ENCODE measurements at places on chromosomes 1 and 21.

GRCh38 chr21:34909492-34910292, 139.4 kb downstream of the RUNX1 start:
- DNase-seq = no peak

GRCh38 chr1:23282957-23283356, 61.1 kb downstream of the HNRNPR start:
- DNase-seq = no peak

- no peak for DNase-seq
Observed at GRCh38 chr1:79235301-79236002, 228.9 kb upstream of the ADGRL4 start.

- DNase-seq = no peak
Observed at GRCh38 chr1:87265786-87266185, 62.9 kb upstream of the LMO4 start.

- no peak for DNase-seq
Observed at GRCh38 chr1:1680031-1680911, 12.3 kb downstream of the SLC35E2B start.

DNA sequence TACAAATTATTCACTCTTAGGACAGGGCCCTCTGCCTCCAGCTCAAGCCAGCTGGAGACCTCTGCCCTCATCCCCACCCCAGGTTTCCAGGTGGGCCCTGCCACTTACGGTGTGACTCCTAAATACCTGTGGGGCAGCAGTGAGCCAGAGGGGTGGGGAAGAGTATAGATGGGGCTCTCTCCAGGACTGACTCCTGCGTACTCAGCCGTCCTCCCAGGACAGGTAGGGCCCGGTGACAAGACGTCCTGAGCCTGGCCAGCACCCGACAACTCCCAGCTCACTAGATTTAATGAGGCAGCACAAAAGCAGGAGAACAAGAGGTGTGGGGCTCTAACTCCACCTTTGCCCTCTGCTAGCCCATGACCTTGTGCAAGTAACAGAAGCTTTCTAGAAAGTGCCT, 16.8 kb downstream of the GNG12 start:
- DNase-seq = no peak

GRCh38 chr1:205739348-205740160, 10.4 kb downstream of the NUCKS1 start:
- no peak for DNase-seq

- DNase-seq = no peak
Observed at GRCh38 chr1:7643530-7643929, 127.6 kb upstream of the VAMP3 start.

DNA sequence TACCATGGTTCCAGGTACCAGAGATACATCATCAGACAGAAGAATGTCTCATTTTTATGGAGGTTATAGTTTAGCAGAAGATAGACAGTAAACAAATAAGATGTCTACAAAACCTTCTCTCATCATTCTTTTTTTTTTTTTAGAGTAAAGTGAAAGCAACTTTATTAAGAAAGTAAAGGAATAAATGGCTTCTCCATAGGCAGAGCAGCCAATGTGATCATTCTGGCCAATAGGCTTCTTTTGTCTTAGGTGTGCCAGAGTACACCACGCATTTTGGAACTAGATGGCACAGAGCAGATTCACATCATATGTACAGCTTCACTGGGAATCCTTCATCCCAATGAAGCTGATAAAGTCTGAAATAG, 428.2 kb downstream of the SMYD3 start:
- no peak for DNase-seq

- no peak for DNase-seq
Observed at GRCh38 chr1:8791819-8792218, 25.6 kb downstream of the RERE start.

DNA sequence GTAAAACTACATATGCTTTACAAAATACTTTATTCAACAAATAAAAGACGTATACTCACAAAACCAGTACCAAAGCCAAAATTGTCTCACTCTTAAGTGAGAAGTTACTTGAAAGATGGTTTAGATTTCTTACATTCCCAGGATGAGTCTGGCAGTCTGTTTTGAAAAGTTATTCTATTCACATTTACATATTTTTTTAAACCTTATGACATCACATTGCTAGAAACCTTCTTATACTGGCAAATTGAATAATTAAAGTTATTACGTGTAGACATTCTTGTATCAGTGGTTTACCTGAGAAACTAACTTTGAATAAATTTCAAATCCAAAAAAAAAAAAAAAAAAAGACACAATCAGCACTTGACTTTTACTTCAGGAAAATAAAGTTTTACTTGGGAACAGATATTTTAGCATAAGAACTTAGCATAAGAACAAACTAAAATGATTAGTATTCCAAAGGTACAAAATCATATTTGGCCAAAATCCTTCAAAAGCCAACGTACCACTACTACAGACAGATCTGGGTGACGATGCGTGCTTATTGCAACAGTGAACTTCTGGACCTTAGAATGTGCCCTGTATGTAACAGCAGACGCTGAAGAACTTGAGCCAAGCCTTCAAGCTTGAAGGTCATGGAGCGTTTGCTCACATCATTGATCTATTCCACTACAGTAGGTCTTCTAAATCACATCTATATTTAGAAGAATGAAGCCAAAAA, 2.5 kb downstream of the CDC42BPA start:
- no peak for DNase-seq

DNA sequence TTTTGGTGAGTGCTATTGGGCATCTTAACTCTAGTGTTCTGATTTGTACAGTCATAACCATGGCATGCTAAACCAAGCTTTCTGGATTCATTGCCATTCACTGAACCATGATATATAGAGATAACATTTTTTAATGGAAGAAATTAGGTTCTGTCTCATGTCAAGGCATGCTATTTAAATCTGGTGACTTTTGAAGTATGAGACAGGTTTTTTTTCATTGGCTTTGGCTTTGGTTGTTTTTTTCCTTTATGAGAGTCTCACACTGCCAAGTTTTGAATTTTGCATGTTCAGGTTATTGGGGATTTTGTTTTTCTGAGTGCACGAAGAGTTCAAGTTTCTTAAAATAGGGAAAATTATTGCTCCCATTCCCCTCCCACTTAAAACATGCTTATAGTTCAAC, 141.3 kb upstream of the ADAMTS5 start:
- no peak for DNase-seq

- no peak for DNase-seq
Observed at GRCh38 chr21:45821315-45821962, 160.1 kb upstream of the COL6A1 start.

DNA sequence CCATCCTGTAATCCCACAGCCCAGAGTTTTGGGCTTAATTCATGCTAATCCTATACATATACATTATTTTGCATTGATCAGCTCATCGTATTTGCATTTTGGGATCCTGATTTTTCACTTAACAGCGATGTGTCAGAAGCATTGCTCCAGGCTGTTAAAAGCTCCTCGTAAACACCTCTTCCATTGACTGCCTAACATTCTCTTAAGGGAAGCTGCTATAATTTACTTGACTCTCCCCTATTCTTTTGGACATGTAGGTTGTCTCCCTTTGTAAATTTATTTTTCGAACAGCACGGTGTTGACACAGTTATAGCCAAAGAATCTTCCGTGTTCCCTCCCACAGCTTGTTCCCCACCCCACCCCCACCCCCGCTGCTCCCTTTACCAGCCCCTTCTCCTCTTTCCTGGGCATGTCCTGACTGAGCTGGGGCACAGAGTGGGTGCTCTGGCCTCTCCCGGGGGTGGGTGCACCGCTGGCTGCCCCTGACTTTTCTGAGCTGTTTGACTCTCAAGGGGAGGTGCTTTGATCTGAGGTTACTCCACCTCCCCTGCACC, 22.8 kb downstream of the LDLRAP1 start:
- no peak for DNase-seq

DNA sequence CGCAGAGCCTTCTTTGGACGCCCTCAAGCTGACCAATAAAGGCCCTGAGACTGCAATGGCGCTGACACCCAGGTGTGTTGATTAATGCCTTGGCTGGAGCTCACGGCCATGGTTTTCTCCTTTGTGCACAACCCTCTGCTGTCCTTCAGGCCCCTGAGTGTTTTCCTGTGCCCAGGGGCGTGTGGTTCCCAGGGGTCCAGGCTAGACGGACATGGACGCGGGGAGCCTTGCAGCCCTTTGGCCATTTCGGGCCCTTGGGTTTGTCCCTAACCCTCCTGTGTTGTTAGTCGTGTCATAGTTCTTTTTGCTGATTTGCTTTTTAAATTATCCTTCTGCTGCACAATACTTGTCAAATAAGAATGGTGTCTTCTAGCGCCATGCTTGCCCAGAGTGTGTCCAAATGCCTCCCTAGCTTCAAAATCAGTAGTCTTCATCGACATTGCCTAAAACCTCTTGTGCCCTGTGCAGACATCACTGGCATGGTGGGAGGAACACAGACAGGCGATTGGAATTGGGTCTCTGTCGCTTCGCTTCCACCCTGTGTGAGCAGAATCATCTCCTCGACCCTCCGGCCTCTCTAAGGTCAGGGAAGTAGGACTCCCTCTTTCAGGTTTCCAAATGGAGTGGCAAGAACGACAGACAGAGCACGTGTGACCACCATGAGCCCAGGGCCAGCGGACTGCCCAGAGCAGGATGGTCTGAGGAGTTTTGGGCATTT, 1.9 kb downstream of the KRTAP10-4 start:
- DNase-seq = no peak

- DNase-seq = no peak
Observed at GRCh38 chr21:46033410-46034400, 52.1 kb downstream of the COL6A1 start.

DNA sequence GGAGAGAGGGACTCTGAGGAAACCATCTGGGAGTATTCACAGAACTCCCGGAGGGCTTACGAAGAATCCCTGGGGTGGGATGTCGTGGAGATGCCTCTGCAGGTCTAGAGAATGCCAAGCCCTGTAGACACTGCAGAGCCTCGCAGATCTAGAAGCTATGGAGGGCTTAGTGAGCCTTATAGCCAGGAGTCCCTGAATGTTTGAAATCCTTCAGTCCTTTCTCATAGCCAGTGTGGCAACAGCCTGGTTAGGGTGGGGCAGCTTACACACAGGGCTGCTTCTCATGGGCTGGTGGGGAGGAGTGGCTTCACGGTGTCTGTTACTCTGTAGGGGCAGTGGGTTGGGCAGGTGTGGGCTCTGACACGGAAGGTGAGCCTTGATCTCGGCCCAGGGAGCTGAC, 44.2 kb upstream of the KDM4A start:
- DNase-seq = no peak

DNA sequence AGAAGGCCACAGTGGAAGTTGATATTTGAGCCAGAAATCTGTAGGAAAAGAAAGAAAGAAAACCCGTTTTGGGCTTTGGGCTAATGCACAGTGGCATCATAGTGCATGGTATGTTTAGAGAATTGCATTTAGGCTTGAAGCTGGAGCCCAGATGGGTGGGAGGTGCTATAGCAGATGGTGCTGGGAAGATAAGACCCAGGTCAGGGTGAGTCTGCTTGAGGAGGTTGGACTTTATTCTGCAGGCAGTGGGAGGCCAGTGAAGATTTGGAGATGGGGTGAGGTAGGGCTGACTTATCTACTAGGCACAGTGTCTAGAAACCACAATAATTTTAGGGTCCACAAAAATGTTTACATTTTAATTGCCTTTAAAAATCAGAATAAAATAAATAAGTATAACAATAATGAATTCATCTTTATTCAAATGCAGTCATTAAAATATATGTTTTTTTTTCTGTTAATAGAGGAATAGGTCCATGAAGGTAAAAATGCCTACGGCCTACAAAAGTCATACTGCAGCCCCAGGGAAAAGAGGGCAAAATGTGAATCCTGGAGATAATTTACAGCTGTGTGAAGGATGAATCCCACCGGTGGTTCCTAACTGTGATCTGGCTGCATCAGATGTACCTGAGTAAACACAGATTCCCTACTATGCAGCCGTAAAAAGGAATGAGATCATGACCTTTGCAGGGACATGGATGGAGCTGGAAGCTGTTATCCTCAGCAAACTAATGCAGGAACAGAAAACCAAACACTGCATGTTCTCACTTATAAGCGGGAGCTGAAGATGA, 8.7 kb downstream of the DNAJC6 start:
- no peak for DNase-seq

DNA sequence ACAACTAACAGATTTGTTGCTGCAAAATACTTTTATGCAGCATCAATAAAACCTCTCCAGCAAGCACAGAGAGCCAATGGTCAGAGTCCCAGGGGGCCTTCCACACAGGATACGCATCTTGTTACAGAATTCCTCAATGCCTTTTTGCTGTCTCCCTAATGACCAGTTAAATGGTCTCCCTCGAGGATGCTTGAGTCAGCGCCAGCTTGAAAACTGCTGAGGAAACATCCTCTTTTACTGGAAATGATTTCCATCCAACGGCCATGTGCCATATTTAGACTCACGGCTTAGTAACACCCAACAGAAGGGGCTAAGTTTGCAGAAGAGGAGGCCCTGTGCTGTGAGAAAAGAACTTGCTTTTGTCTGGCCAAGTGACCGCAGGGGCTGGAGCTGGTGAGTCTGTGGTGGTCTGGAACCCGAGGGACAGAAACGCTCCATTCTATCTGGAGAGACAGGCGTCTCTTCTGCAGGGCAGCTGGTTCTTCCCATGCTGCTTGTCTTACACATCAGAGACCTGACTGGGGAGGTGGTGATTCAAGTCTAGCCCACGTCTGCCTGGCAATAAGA, 496.4 kb downstream of the SETD4 start:
- DNase-seq = no peak

DNA sequence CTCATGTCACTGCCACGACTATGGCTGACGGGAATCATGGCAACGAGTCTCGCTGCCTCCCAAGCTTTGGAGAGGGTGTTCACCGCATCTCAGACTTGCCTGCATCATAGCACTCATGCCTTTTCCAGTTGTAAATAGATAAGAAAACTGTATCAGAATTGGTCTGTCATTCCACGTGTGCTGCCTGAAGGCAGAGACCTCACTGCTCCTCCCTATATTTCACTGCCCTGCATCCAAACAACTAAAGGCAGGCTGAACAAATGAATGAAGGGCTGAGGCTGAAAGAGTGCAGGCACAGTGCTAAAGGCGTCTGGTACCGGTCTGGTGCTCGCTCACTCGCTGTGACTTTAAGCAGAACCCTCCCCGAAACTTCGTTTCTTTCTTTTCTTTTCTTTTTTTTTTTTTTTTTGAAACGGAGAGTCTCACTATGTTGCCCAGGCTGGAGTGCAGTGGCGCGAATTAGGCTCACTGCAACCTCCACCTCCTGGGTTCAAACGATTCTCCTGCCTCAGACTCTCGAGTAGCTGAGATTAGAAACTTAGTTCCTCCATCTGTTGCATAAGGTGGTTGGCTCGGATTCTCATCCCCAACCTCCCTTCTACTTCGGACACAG, 542 bp downstream of the EIF2B3 start:
- DNase-seq = no peak

DNA sequence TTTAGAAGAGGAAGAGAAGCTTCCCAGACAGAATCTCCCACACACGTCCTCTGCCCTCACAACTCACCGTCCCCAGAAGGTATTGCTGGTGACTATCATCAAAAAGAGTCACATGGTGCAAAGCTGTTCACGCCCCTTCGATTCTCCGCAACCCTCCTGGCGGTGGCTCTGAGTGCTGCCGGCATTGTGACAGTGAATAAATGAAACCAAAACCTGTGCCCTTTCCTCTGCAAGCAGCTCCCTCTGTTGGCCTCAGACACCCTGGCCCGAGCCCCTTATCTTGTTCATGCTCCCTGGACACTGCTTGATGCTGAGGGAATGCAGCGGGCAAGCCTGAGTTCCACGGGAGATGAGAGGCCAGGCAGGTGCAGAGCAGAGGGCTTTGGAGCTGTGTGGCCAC, 510.3 kb downstream of the NPHP4 start:
- DNase-seq = no peak

- DNase-seq = no peak
Observed at GRCh38 chr1:100773444-100773843, 53.9 kb downstream of the VCAM1 start.

Data from activated CD4-positive, CD25-positive, alpha-beta regulatory T cell (primary cell).